NCI-H187 (cell line): ENCODE measurements at places on chromosomes 6 and 20.

GRCh38 chr6:164579035-164579434, 730.4 kb downstream of the C6orf118 start:
- DNase-seq = no peak

- no peak for DNase-seq
Measured at GRCh38 chr6:149147938-149148718, 169.4 kb upstream of the TAB2 start.

GRCh38 chr6:49527320-49527719, 23.1 kb upstream of the C6orf141 start:
- no peak for DNase-seq

DNA sequence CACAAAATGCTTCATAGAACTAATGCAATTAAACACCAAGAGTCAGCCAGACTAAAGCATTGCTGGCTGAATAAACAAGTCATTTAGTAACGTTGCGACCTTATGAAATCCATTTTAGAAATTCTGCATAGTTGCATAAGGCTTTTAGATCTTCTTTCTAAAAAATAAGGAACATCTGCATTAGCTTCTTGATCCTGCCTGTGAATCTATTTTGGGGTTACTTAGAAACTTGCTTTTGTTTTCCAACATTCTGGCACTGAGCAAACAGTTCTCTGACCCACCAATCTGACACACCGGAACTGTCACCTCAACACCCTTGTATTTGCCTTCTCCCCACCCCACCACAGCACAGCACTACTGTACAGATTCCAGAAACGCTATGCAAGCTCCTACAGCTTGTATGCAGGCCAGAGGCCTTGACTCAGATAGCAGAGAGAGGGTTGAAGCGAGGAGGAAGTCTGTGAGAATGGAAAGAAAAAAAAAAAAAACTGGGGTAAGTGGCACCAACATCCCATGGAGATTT, 55.0 kb downstream of the KIF13A start:
- DNase-seq = no peak

DNA sequence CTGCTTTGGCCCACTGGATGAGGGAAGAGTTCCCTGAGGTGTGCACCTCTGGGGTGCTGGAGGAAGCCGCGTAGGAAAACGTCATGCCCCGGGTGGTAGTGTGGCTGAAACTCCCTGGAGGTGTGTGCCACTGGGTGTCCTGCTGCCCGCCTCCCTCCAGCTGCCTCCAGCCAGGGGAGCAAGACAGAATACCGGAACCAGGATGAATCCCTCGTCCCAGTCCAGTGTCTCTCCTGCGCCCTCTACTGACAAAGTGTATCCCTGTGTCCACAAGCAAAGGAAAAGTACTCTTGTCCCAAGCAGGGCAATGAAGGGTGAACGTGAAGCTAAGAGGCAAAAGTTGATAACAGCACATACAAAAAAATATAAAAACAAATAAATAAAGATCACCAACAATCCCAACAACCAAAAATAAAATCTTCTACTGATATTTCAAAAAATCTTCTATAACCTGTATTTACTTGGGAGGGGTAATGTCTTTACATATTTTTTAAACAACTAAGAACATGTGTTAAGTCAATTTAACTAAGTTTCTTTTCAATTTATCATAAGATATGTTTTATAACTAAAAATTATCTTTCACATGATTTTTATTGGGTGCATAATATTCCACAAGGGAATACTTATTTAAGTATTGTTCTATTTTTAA, 437.6 kb downstream of the MAFB start:
- no peak for DNase-seq

GRCh38 chr20:41204304-41205265, 67.2 kb downstream of the PLCG1 start:
- no peak for DNase-seq

DNA sequence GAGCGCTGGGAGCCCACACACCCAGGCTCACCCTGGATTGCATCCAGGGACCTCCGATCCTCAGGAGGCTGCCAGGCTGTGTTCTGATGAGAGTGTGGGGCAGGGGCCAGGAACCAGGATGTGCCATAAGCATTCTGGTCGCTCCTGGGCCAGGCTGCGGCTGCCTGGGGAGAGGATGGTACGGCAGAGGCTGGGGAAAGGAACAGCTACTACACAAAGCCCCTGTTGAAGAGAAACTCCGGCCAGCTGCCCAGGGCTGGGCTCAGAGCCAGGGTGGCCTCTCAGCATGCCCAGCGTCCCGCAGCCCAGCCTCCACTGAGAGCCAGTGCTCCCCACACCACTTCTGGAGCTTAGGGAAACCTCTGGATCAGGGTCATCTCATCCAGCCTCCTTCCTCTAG, 21.7 kb upstream of the OCSTAMP start:
- DNase-seq = no peak

DNA sequence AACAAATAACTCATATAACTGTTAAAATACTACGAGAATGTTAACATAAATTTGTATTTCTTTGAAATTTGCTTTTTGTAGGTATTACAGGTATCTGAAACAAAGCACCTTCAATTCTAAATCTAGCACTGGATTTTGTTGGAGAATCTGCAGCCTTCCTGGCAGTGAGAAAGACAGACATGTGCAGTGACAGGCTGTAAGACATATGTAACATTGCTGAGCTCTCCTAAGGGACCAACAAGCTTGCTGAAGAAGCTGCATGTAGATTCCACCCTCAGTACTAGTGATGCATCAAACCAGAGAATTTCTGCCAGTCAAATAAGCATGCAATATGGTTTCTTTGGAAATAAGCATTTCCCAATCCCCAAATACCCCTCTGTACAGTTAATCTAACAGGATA, 20.5 kb upstream of the KIAA1586 start:
- no peak for DNase-seq

- no peak for DNase-seq
Measured at GRCh38 chr6:47000842-47001241, 41.3 kb downstream of the ADGRF1 start.

- DNase-seq = no peak
Measured at GRCh38 chr6:163709693-163710092, 295.2 kb downstream of the QKI start.

DNA sequence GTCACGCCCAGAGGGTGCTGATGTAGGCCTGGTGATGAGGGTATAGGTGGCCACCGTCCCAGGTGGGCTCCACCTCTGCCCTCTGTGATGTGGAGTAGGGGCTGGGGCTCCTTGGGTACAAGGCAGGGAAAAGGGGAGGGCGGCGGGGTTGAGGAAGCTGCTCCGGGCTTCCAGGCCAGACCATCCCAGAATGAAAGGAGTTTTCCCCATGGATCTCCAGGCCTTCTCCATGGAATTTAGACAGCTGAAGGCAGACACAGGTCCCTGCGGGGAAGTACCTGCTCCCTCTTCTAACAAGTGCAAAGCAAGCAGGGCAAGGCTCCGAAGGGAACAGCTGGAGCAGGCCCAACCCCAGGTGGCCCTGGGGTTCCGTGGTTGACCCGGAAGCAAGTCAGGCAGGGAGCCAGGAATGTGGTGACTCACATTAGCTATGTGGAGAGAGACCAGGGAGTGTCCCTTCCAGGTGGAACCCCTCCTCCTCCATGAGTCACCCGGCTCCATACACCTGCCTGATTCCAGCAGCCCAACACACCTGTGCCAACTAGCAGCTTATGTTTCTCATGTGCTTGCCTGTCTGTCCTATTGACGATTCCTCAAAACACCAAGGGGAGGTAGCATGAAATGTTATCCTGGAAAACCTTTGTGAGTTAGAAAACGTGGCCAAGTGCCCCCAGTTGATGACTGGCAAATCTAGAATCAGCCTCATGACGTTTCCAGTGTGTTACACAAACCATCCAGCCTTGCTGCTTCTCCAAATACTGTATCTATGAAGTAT, 59.7 kb upstream of the SNX9 start:
- peak; percentile 56 for DNase-seq

- DNase-seq = no peak
Measured at GRCh38 chr20:25285091-25285647, 37.3 kb downstream of the PYGB start.

DNA sequence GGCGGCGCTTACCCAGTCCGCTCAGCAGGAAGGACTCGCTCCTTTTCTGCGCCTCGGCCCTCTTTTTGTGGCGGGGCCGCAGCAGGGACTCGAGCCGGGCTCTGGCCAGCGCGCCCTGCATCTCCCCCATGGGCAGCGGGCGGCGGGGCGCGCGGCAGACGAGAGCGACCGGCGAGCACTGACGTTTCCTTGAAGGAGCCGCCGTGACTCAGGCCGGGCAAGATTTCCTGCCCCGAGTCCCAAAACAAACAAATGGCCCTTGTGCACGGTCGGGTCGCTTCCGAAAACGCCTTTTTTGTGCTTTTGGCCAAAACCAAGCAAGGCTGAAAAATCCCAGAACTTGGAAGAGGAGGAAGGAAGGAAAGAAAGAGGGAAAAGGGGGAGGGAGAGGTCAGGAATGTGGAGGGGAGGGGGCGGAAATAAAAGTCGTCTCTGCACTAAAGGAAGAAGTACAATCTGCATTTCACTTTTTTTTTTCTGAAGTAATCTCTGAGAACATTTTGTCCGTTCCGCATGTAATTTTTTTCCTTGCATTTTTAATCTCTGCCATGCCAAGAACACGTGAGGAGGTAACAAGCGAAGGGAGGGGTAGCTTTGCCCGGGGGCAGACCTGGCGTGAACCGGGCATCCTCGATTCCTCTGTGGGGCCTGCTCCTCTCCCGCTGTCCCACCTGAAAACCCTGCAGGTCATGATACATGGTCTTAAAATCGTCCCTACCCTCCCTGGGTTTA, 123.3 kb upstream of the SLC2A12 start:
- DNase-seq = no peak

DNA sequence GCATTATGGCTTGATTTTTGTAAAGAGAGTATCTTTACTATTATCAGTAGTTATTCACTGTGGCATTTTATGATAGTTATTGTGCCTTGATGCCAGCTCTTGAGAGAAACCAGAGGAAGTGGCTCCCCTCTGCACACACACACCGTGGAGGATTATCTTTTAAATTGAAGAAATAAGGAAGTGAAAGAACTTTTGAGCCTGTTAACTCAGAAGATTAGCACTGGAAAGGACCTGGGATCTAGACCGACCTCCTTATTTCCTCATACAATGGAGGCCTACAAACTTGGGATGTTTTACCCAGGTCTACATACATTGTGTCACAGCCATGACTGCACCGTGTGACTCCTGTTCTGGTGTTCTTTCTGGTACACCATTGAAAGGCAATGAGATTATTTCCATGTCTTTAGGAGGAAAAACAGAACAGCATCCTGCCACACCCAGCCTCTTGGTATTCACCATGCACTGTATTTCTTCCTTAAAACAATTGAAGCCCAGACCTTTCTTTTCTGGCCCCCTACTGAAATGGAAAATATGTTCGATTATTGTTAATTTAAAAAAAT, 40.6 kb downstream of the HECA start:
- no peak for DNase-seq

DNA sequence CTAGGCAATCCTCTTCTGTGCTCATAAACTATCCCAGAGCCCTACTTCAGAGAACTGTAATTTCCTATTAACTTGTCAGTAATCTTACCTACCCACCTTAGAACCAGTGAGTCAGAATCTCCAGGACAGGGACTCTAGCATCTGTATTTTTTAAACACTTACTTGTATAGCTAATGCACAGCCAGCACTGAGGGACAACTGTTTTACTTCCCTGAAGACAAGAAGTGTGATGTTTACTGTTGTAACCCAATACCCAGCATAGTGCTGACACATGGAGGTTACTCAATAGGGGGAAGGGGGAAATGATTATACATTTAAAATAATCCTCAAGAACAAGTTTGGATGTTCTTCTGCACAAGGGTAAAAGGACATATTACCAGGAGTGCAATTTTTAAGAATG, 130.8 kb downstream of the BTBD9 start:
- no peak for DNase-seq

DNA sequence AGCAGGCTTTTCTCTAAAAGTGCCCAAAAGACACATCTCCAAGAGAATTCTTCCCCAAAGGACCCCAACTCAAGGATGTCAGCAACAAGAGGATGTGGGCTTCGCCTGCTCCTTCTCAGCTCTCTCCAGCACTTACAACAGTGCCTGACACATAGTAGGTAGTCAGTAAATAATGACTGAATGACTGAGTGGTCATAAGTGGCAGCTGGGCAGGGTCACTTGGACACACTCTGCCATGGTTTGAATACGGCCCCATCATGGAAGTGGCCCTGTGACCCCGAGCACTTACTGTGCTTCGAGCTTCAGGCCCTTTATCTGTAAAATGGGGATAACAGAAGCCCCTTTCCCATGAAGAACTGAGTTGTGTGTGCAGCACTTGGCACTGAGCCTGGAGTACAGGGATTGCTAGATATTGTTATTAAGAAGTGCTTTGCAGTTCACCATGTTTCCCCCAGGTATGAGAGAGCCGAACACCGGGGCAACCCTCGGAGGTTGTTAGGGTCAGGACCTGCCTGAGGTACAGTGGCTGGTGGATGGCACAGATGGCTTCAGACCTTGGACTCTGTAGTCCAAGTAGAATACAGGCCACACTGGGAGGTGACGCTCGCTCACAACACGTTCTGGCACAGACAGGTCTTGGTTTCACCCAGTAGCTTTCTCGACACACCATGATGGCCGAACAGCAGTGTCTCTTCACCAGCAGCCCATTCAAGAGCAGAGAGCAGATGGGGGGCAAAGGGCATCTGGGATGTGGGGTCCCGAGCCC, 56.0 kb downstream of the NOL4L start:
- no peak for DNase-seq

DNA sequence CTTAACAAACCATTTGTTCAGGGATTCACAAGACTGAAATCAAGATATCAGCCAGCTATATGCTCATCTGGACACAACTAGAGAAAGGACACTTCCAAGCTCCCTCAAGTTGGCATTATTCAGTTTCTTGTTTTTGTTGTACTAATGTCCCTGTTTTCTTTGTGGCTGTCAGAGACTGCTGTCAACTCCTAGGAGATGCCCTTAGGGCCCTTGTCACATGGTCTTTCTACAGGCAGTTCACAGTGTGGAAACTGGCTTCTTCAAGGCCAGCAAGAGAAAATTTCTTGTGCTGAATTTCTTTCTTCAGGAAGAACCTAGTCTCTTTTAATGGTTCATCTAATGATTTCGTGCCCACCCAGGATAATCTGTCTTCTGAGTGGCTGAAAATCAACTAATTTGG, 677.2 kb upstream of the MAN1A1 start:
- no peak for DNase-seq

DNA sequence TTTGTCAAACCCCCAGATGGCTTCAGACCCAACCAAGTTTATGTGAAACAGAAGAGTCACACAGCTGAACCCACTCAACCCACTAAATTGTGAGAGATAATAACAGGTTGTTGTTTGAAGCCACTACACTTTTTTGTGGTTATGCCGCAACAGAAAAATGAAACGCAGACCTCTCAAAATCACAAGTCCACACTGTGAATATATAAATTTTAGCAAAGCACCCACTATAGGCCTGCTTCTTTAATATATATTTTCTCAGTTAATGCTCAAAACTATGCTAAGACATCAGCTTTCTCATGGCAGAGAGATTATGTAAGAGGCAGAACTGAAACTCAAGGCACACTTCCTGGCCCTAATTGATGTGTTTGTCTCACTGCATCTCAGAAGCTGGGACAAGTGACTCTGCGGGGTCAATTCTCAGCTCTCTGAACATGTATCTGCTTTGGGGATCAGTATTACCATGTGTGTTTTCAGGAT, 27.7 kb downstream of the MAP3K5 start:
- DNase-seq = no peak

DNA sequence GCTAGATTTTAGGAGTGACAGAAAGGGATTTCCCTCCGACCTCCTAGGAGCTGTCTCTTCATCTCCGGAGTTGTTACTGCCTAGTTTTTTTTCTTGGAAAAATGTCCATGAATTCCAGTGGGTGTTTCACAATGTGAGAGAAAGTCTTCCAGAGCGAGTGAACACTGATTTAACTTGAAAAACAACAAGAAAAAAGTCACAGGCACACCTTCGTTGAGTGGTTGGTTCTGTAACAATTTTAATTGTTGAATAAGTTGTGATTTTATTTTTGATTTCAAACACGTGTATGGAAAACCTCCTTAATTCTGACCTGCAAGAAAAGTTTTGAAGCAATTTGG, 2.9 kb downstream of the TFAP2C start:
- DNase-seq = no peak
